ENCODE measurements at places on chromosomes 1 and 21.

DNA sequence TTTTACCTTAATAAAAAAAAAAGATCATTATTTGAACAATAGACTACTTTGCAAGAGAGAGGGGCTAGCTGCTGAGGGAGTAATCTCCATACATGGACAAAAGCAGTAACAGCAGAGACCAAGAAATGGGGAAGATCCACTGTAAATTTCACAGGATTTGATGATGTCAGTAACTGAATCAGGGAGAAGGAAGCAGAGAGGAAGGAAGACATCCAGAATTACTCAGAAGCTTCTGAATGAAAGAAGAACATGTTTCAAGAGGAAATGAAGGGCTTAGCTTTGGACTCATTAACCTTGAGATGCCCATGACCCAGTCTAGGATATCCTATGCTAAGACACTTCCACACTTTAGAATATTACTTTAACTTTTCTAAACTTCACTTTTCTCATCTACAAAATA, 60.4 kb downstream of the SLC44A5 start:
- DNase-seq = no peak

DNA sequence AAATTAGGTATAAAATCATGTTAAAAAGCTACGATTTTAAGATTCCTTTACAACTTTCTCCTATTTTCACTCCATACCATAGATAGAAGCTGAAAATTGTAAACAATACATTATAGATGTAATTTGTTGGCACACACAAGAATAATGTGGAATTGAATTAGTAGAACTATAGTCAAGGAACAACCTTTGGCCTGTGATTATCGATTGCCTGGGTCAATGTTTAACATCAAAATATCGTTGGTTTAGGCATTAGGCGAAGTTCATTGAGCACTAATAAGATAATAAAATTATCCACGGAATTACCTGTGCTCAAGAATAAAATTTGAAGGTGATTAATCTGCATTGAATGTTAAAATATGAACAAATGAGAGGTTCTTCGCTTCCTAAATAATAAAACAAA, 455.1 kb upstream of the ZP4 start:
- DNase-seq = no peak

GRCh38 chr1:167689567-167689920, 32.2 kb upstream of the MPZL1 start:
- no peak for DNase-seq

GRCh38 chr1:37616330-37616729, 18.4 kb downstream of the RSPO1 start:
- no peak for DNase-seq

- no peak for DNase-seq
Observed at GRCh38 chr1:157095551-157095950, 4.1 kb downstream of the ETV3L start.

DNA sequence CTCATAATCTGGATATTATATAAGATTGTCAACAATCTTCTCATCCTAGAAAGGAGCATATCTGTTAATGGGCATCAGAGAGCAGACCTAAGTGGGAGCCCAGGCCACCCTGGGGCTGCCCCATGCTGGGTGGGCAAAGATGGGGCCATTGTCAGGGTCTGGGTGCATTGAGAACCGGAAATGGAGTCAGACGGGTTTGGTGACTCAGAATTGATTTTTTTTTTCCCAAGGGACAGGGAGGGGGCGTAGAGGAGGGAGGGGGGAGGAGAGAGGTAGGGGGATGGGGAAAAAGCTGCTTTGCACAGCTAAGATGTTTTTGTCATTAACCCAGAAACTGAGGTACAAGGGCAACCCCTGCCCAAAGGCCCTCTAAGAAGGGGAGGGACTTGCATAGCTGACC, 1.3 kb downstream of the ATXN7L2 start:
- DNase-seq = no peak
